ENCODE measurements at places on chromosomes 7 and 10.

GRCh38 chr10:129765664-129766550 is 198.2 kb downstream of the EBF3 start:
- no peak for DNase-seq

DNA sequence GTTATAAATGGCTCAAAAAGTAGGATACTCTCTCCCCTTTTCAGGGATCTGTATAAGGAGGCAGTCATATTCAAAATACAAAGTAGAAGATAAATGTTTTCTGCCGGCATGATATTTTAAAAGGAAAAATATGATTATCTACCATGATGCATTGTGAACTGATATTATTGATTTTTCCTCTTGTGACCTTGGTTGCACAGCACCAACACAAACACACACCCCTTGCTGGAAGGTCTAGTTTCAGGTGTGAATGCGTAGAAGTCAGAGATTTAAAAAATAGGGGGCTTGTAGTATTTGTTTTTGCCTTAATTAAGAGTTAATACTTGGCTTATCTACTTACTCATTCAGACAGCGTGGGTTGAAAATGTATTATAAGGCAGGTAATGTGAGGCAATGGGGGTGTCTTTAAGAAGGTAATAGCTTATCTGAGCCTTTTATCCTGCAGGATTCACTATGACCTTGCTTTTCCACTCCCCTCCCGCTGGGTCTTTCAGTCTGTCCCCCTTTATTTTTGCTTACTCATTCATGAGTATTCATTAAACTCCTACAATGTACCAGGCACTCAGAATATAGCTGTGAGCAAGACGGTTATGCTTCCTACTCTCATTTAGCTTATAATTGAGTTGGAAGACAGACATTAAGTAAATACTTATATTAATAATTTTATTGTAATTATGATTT is 390.6 kb downstream of the SDK1 start:
- DNase-seq, result no peak

DNA sequence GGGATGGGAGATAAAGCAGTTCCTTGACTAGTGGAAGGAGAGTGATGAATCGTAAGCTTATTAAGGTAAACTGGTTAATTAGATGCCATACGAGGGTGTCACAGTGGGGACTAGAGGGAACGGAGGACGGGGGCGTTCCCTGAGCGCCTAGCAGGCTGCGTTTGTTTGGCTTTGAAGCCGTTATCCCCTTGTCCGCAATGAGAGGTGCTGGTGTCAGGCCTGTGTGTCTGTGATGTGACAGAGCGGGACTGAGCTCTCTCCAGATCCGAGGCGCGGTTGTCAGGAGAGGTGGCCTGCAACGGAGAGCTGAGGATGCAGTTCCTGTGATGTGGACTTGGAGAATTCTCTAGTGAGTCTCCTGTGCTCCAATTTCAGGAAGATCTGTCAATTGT is 60.0 kb upstream of the PRPS1L1 start:
- DNase-seq, result peak; percentile 11

GRCh38 chr7:30911561-30911969 is at the start of gene AQP1:
AQP1 (plus strand) TSS chr7:30911853; CDS start chr7:30911910, 57 bp downstream.
- no peak for DNase-seq

GRCh38 chr7:143130541-143130940 is 1.3 kb upstream of the PIP start:
- no peak for DNase-seq

Data from endothelial cell (in vitro differentiated cells).